Sigmoid colon (tissue), 7 donors: ENCODE measurements at places on chromosomes 5 and 9. TPM values are rescaled to one million over a fixed set of nuclear protein-coding genes. Genes with fewer than 3 reads are reported as not detected.

FCHSD1 gene
- 22.6 TPM for polyA plus RNA-seq

DNA sequence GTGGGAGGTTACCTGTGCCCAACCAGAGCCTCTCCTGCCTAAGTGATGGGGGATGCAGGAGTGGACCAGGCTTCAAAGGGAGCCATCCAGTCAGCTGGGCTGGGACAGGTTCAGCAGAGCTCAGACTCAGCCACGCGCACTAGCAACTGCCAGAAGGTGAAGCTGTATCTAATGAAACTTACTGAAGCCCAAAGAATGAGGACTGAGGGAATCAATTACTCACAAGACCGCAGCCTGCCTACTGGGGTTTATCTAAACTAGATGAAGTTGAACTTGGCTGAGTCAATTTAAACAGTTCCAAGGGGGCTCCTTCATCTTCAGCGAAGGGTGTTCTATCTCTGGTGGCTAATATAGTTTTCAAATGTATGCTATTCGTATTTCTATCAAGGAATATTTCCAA lies 11.4 kb downstream of the HAND1 start:
- no peak overlapping the region for H3K27ac ChIP-seq
- peaks cover 17% of the 10 kb centered on the region for H3K4me1 ChIP-seq
- DNase-seq, result no peak
- H3K27me3 ChIP-seq, result no peaks in the 10 kb centered on the region

DNA sequence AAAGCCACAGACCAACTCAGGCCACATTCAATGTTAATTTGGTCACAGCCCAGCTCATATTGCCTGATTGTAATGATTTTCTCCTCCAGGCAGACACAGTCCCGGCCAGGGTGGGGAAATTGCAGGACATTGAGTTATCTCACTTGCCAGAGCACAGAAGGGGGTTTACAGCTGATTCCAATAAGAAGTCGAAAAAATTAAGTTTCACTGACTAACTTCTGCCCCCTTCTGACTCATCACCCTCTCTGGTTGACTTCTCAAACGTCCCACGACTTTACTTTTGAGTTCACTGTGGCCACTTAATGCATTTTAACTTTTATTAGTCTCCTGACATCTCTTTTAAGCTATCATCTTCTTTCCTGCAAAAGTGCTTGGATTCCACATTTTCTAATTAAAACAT lies 321.4 kb upstream of the WWC1 start:
- DNase-seq, result no peak
- H3K4me1 ChIP-seq, result peaks cover 14% of the 10 kb centered on the region
- H3K36me3 ChIP-seq, result no peaks in the 10 kb centered on the region
- H3K27me3 ChIP-seq, result no peaks in the 10 kb centered on the region

- no peaks in the 10 kb centered on the region for H3K36me3 ChIP-seq
- DNase-seq, result no peak
- no peak overlapping the region for H3K27ac ChIP-seq
Observed at GRCh38 chr5:14004598-14005394, 60.3 kb upstream of the DNAH5 start.
